Gastroesophageal sphincter (tissue), 4 donors: ENCODE measurements at places on chromosomes 3 and 15.
A peak's percentile ranks its signal among the peaks of the same experiment; 100 is the strongest.

GRCh38 chr15:27086805-27087204 is 115.8 kb downstream of the GABRG3 start:
- ATAC-seq: no peak

DNA sequence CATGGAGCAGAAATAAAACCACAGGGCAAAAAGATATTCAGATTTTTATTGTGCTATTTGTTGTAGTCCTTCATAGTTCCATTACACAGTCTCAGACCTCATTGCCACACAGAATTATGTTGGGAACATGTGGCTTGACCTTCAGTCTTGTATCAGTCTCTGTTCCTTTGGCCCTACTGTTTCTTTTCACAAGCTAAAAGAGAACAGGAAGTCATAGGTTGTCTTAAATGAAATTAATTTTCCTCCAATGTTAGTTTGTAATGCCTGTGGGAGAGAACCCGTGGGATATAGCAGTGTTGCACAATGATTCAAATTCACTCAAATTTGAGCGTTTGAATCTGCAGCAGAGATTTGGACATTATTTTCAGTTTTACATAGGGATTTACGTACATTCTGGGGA is 359.9 kb downstream of the LRTM1 start:
- peak; percentile 32 for ATAC-seq

GRCh38 chr3:175257123-175257522 is 398.0 kb downstream of the NAALADL2 start:
- no peak for ATAC-seq

GRCh38 chr3:146223401-146224373 is 27.2 kb downstream of the PLSCR4 start:
- ATAC-seq: peak; percentile 40

GRCh38 chr15:66951531-66952320 is 113.7 kb upstream of the SMAD3 start:
- no peak for ATAC-seq

- ATAC-seq: no peak
Measured at GRCh38 chr15:93954985-93955571, 276.3 kb upstream of the MCTP2 start.

- no peak for ATAC-seq
Measured at GRCh38 chr3:104947943-104948342, 418.8 kb upstream of the ALCAM start.

GRCh38 chr15:89654301-89654761 is 936 bp downstream of the KIF7 start:
- ATAC-seq: no peak

DNA sequence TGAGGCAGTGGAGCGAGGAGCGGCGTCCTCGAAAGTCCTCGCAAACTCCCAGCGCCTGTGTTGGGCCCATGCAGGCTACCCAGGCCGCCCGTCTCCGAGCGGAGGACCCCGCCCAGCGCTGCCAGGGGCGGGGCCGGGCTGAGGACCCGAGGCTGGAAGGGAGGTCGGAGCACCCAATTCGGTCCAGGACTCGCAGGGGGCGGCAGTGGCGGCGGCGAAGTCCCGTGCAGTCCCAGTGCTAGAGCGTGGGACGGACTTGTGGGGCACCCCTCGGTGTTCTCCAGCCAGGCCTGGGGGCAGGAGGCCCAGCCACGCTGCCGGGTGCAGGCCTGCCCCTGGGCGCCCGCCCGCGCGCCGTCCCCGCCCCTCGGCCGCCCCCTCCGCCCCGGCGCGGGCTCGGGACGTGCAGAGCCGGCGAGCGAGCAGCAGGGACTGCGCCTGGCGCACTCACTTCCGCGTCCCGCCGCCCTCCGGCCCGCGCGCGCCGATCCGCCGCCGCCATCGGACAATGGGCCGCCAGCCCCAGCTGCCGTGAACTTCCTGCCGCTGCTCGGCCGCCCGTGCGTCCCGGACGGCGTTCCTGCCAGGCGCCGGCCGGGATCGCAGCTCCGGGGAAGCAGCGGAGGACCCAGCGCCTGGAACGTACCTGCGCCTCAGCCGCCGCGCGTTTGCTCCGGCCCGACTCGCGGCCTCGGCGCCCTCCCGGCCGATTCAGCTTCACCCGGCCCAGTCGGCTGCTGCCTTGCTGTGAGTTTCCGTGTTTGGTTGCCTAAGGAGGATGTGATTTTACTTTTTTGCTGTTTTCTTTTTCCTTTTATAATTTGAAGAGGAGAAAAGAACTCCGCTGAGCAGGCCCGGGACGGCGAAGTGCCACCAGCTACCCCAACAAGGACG is 596 bp upstream of the LIMD1 start:
- peak; percentile 87 for ATAC-seq

DNA sequence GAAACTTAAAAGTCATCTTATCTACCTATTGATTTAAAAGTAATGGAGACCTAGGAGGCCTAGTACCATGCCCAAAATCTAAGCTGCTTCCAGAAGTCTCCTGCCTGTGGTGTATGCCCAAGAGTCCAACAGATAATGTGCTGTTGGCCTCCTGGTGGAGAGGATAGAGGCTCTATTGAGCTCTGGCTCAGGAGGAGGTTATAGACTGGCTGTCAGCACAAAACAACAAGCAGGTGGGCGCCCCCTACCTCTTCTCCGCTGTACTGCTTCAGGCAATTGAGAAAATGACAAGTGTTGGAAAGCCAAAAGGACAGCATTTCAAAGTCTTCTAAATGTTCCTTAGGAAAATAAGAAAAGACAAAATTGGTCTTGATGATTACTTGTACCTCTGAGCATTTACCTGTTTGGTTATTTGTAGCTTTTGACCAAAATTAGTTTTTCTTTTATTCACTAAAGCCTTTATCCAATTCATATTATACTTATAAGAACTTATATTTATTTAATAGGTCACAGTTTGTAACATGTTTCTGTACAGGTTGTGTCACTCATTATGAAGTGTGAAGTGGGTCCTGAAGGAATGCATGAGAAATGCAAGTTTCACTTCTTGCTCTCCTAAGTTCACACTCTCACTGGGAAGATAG is 17.2 kb upstream of the GNB5 start:
- peak; percentile 39 for ATAC-seq

DNA sequence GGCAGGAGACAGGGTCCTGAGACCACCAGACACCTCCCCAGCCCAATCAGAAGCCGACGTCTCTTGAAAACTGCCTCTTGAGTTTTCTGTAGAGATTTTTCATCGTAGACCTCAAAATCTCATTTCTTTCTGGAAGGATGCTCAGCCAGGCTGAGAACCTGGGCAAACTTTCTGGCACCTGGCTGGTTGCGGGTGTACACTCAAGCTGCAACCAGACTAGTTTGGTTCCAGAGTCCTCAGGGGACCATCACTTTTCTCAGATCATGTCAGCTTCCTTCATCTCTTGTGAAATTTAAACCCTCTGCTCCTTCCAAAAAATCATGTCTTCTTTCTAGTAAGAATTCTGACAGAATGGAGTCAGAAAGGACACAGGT is 45.1 kb downstream of the CMTM7 start:
- no peak for ATAC-seq

- ATAC-seq: no peak
Measured at GRCh38 chr3:173289072-173289471, 108.5 kb upstream of the NLGN1 start.

DNA sequence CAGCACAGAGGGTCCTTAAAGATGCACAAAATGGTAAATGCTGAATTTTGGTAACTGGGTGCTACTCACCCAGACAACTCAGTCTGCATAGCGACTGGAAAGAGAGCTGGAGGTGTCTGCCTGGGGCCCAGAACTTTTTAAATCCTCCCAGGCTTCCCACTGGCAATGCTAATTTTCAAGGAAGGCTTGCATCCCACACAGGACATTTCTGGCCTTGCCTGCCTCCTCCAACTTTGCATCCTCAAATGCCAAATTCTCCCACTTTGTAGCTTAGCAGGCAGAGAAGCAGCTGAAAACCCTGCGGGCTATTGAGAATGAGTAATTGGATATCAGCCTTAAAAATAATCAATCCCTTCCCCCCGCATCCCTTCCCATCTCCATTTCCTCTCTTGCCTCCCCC is 656.6 kb upstream of the ADAMTS9 start:
- ATAC-seq: no peak

DNA sequence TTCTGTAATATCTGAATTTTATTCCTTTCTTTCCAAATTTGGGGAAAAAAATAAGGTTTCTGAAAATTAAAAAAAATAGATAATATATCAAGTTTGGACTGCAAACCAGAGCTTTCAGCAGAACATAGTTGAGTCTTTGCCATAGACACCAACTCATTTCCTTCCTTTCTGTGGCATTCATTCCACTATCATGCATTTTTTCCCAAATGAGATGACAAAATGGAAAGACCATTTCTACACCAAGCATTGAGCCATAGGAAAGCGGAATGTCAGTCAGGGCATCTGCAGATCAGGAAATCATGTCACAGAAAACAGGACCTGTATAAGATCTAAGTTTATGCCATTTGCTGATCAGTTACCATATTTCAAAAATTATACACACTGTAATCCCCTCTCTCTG is 333.3 kb upstream of the THBS1 start:
- ATAC-seq: no peak

DNA sequence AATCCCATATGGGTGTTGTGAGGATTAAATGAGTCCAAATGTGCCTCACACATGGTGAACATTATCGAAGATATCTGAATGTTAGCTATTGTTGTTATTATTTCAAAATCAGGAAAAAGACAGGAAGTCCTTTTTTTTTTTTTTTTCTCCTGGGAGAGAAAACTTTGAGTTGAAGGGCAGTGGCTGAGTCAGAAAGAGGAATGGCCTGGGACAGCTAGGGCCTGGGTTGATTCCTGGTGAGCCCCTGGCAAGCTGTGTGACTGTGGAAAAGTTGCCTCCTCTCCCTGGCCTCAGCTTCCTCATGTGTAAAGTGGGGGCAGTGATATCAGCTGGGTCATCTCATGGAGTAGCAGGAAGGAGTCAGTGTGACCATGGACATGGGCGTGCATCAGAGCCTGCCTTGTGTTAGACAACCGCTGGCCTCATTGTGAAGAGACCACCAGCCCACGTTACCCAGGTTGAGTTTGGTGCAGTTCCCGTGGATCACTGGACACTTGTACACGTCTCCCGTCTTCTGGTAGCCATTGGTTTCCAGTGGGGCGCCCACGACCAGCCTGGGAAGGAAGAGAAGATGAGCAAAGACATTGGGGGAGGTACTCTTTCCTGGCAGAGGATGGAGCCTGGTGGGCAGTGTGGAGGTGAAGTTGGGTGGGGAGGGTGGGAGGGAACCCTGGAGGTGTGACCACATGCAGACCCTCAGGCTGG is 63.1 kb downstream of the ITGA11 start:
- ATAC-seq: no peak

- ATAC-seq: no peak
Measured at GRCh38 chr15:52855157-52855556, 65.0 kb upstream of the ONECUT1 start.

GRCh38 chr3:61594144-61594963 is 33.0 kb downstream of the PTPRG start:
- ATAC-seq: no peak

- no peak for ATAC-seq
Measured at GRCh38 chr15:65086680-65087111, 10.2 kb downstream of the KBTBD13 start.

DNA sequence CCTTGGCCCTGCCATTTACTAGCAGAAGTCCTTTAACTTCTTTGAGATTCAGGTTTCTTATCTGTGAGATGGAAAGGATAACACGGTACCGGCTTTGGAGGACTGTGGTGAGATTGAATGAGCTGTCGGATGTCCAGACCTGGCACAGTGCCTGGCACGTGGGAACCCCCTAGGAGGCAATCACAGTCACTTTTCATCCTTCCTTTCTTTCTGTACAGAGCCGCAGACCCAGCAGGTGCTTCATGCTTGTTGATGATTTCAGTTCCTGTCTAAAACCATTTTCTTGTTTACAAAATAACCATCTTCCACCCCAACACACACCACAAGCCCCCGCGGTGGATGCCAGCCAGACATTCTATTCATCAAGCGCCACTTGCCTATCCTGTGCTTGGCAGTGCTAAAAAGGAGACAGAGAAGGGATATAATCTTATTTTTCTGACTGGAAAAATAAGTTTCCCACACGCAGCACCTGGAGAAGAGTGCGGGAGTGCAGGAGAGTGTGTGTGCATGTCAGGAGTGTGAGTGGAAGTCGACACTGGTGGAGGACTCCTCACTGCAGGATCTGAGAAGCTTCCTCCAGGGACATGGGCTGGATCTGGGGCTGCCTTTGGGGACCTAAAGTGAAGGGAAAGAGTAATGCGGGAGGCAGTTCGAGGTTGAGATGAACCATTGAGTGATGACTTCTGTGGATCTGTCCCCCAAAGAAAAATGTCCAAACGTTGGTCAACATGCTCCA is 85.7 kb downstream of the ST6GAL1 start:
- no peak for ATAC-seq

DNA sequence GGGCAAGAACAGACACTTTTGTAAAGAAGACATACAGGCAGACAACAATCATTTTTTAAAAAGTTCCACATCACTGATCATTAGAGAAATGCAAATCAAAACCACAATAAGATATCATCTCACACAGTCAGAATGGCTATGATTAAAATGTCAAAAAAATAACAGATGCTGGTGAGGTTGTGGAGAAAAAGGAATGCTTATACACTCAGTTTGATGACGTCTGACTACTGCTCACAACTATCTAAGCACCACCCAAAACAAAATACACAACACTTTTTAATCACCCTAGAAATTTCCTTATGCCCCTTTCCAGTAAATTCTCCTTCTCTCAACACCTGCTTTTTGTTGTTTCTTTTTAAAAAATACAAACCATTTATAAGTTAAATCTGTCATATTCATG is 228.8 kb downstream of the ISL2 start:
- ATAC-seq: no peak

DNA sequence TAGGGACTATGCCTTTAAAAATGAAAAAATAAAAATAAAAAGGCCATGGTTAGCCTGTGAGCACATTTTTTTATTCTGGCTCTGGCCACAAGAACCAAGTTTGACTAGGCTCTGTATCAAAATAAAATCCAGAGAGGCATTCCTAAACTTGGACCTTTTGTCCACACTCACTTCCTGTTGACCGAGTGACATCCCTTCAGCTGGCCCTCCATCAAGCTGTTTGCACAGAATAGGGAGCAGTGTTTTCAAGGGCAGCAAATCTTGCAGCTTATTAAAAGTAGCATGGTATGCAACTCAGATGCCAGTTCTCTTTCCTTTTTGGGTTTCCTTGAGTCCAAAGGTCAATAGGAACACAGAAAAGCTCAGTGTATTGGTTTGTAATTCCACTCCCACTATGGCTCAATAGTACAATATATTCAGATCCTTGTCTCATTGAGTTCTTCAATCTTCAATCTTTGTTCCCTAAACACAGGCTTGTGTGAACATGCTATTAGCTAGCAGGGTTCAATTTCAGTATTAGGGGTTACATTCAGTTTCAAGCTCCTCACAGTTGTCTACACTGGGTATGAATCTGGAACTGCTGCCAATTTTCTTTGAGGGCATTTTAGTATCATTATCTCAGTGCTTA is 244.5 kb downstream of the RBMS3 start:
- ATAC-seq: peak; percentile 92
